CD4-positive, alpha-beta T cell treated with Interleukin-6 at 100 ng/mL for 8 hours (primary cell): ENCODE measurements at places on chromosomes 16 and 17.

DNA sequence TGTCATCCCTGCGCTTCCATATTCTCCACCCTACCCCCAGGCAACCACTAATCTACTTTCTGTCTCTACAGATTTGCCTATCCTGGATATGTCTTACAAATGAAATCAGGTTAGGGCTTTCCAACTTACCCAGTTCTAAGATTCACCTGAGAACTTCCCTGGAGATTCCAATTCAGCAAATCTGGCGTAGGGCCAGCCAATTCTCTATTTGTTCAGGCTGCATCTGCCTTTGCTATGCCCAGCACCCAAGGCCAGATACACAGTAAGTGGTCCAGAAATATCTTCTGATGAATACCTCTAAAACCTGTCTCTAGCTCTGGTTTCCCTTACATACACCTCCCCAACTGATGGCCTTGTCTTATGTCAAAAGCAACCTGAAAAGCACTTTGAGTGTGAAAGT, 10.4 kb upstream of the CTCF start:
- DNase-seq, result no peak

- DNase-seq, result no peak
These were observed 19.9 kb downstream of the ERCC4 start for GRCh38 chr16:13939821-13940220.

DNA sequence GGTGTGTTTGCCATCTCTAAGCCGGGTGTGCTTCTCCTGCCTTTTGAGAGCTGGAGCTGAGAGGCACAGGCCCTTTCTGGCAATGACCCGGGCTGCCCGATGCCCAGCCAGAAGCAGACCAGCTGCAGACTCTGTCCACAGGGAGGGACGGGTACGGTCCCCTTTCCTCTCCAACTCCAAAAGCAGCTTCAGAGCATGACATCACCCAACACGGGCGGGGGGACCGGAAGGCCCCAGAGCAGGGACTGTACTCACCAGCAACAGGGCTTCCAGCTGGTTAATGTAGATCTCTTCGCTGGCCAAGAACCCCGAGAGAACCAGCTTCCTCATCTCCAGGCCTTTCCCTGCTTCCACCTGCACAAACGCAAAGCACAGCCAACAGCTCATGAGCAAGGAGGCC, 79.4 kb downstream of the ABR start:
- DNase-seq, result no peak

- DNase-seq, result peak; percentile 74
These were observed at the start of gene KAT2A for GRCh38 chr17:42120770-42121769. KAT2A (minus strand) TSS chr17:42121367; CDS start chr17:42121304, 63 bp downstream.

DNA sequence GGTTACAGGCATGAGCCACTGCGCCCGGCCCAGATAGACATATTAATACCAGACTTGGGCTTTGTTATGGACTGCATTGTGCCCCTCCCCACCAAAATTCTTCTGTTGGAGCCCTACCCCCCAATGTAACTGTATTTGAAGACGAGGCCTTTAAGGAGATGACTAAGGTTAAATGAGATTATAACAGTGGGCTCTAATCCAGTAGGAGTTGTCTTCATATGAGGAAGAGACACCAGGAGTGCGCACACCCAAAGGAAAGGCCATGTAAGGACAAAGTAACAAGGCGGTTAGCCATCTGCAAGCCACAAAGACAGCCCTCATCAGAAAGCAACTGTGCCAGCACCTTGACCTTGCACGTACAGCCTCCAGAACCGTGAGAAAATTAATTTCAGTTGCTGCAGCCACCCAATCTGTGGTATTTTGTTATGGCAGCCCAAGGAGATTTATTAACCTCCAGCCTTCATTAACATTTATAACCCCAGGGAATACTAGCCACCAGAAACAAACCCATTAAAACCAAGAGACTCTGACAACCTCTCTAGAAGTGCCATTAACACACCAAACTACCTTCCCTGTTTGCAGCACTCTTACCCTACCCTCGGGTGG, 107.6 kb downstream of the TTC19 start:
- no peak for DNase-seq

DNA sequence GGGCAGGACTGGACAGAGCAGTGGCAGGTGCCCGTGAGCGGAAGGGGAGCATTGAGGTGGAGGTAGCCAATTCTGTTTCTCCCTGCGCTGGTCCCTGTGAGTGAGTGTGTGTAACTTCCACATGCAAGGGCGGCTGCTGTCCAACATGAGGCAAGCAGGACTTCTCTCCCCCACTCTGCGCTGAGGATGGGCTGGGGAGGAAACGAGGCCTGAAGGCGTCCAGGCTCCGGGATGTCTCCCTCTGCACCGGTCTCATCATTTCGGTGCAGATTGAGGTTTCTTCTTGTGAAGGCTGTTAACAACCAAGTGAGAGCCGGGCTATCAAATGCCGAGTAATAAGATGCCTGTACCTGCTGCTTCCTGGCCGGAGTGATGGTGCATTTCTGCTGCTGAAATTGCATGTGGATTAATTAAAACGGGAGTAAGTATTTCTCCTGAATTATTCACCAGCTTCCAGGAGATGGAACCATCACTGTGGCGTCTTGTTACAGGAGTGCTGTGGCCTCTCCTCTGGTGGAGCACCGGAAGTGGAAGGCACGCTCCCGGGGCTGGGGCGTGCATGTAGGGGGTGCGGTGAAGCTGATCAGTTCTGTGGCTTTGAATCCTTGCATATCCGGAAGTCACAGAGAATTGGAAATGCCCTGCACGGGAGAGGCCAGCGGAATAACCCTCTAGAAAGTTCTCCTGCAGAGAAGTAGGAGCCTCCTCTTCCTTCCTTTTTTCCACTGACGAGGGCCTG, 41.7 kb upstream of the MGAT5B start:
- DNase-seq, result no peak

GRCh38 chr17:13490906-13491482, 110.7 kb downstream of the HS3ST3A1 start:
- DNase-seq, result no peak
